ENCODE measurements at places on chromosomes 13 and 19.

GRCh38 chr19:2254064-2254872 is 1.9 kb downstream of the JSRP1 start:
- DNase-seq, result peak; percentile 44

DNA sequence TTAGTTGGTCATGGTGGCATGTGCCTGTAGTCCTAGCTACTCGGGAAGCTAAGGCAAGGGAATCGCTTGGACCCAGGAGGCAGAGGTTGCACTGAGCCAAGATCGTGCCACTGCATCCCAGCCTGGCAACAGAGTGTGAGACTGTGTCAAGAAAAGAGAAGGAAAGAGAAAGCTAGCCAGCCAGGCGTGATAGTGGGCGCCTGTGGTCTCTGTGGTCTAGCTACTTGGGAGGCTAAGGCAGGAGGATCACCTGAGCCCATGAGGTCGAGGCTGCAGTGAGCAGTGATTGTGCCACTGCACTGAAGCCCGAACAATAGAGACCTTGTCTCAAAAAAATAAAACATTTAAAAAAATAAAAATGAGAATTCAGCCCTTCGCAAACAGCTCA is 33.3 kb downstream of the TIMM13 start:
- DNase-seq, result no peak

GRCh38 chr19:43595605-43595998 is 332 bp downstream of the IRGQ start:
- no peak for DNase-seq

DNA sequence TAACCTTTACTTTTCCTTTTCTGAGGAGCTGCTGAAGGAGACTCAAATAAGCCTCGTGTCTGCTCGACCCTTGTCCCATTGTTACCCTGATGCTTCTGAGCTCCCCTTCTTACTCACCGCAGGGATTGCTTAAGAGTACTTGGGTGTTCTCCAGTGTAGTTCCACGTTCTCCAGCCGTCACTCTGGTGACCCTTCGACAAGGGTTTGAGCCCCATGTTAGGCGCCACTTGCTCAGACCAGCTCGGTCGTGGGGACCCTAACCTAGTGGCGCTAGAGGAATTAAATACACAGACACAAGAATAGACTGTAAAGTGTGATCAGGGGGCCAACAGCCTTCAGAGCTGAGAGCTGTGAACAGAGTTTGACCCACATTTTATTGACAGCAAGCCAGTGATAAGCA is 10.3 kb downstream of the ZNF480 start:
- DNase-seq, result peak; percentile 3

DNA sequence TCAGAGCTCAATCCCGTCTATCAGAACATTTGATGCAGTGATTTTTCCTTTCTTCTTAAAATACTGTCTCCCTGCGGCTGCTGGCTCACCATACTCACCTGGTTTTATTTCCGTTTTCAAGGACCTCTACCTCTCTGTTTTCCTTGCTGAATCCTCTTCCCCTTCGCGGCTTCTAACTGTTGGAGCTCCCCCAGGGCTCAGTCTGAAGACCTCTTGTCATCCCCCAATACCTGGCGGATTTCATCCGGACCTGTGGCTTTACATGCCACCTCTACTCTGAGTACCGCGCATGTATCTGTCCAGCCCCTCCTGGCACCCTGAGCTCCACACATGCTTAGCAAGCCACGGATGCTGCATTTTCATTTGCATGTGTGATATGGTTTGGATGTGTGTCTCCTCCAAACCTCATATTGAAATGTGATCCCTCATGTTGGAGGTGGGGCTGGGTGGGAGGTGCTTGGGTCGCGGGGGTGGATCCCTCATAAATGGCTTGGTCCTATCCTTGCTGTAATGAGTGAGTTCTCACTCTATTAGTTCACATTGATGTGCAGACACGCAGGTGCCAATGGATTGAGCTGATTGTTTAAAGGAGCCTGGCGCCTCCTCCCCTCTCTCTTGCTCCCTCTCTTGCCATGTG is 106.2 kb upstream of the LSM14A start:
- no peak for DNase-seq

DNA sequence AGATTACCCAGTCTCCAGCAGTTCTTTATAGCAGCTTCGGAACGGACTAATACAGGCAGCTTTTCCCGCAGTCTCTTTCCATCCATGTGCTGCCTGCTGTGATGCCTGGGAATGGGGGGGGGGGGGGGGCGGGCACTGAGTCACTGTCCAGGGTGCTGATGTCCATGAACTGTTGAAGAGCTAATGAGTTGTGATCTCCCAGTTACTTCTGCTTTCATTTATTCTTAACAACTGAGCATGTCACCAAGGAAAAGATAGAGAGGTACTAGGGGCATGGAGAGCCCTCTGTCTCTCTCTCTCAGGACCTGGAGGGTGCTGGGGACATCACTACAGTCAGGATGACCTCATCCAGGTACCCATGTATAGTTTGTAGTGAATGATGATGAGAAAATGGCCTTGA is 20.3 kb upstream of the CEACAM1 start:
- DNase-seq, result no peak

GRCh38 chr13:50224534-50224933 is 209.3 kb downstream of the KCNRG start:
- peak; percentile 48 for DNase-seq

DNA sequence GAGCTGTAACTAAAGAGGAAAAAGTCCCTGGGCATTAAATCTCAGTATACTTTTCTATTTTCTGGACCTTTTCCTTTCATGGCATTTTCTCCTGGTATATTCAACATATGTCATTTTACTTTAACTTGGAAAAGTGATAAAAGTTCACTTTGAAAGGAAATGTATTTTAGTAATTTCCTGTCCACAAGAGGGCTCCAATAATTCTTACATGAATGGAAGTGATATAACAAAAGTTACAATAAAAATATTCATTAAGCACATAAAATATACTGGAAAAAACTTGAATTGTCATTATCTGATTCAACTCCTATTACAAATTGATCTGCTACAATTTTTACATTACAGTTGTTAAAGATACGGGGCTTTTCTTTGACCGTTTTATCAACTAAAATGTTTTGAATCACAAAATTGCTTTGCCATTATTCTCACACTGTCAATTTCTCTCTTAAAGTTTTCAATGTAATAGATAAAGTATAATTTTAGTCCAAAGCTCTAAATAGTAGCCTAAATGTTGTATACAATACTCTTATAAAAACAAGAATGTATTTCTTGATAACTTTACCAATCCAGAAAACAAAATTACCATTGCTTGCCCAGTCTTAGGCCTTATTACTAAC is 4.9 kb downstream of the UBL3 start:
- peak; percentile 12 for DNase-seq

- DNase-seq, result no peak
Measured at GRCh38 chr13:27026396-27026795, 145.2 kb downstream of the USP12 start.

- peak; percentile 92 for DNase-seq
Measured at GRCh38 chr19:6378041-6378440, 2.3 kb upstream of the PSPN start.

- DNase-seq, result no peak
Measured at GRCh38 chr13:79171141-79172061, 234.7 kb downstream of the RBM26 start.

GRCh38 chr13:112240076-112240475 is 136.1 kb upstream of the SPACA7 start:
- DNase-seq, result no peak
